Heart left ventricle (tissue), 16 donors: ENCODE measurements at places on chromosomes 11 and 22. TPM values are rescaled to one million over a fixed set of nuclear protein-coding genes. Genes with fewer than 3 reads are reported as not detected.
A peak's percentile ranks its signal among the peaks of the same experiment; 100 is the strongest.

UPB1 gene
- 1.8 TPM for polyA plus RNA-seq

CDK2AP2 gene
- 461 TPM for polyA plus RNA-seq

GP1BB gene
- 6.5 TPM for polyA plus RNA-seq

DNA sequence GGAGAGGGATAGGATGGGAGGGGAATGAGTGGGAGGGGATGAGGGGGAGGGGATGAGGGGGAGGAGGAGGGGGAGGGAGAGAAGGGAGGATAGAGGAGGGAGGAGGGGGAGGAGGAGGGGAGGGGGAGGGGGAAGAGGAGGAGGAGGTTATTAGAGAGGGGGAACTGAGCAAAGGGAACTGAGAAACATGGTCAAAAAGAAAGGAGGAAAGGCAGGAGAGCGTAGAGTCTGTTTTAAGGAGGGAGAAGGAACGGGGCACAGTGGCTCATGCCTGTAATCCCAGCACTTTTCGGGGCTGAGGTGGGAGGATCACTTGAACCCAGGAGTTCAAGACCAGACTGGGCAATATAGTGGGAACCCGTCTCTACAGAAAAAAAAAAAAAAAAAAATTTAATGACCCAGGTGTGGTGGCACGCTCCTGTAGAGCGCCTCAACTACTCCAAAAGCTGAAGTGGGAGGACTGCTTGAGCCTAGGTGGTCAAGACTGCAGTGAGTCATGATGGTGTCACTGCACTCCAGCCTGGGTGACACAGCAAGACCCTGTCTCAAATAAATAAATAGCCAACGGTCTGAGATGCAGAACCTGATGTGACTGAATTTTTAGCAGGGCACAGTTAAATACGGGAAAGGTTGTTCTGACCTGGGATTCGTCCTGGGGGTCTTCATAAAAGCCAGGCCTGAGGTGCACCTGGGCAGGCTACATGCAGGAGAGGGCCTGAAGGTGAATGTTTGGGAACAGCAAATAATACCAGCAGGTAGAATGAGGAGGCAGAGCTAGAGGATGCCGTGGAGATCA is 4.0 kb downstream of the B3GNT6 start:
- H3K4me3 ChIP-seq, result no peak overlapping the region
- no peak overlapping the region for H3K27ac ChIP-seq
- peaks cover 64% of the 10 kb centered on the region for H3K27me3 ChIP-seq
- DNase-seq, result no peak
- no peaks in the 10 kb centered on the region for H3K4me1 ChIP-seq

DNA sequence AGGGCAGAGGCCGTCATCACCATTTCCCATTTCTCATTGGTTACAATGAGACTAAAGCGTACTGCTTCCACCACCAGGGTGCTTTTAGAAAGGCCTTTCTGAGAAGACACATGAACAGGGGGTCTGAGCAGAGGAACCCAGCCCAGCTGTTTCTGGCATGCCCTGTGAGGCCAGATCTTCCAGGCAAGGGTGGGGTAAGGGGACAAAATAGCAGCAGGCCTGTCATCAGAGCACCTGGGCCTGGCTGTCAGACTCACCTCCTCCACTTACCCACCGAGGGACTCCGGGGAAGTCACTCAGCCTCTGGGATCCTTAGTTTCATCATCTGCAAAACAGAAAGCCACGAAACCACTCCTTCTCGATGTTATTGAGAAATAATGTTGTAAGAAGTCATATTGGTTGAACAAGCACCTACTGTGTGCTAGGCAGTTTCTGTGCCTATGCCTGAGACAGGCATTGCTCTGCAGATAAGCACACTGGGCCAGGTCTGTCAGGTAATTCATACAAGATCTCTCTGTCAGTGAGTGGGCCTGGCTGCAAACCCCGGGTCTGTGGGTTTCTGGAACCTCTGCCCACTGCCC is 8.8 kb upstream of the WNT11 start:
- no peak for DNase-seq
- no peaks in the 10 kb centered on the region for H3K4me1 ChIP-seq
- H3K4me3 ChIP-seq, result no peak overlapping the region
- no peaks in the 10 kb centered on the region for H3K36me3 ChIP-seq

DNA sequence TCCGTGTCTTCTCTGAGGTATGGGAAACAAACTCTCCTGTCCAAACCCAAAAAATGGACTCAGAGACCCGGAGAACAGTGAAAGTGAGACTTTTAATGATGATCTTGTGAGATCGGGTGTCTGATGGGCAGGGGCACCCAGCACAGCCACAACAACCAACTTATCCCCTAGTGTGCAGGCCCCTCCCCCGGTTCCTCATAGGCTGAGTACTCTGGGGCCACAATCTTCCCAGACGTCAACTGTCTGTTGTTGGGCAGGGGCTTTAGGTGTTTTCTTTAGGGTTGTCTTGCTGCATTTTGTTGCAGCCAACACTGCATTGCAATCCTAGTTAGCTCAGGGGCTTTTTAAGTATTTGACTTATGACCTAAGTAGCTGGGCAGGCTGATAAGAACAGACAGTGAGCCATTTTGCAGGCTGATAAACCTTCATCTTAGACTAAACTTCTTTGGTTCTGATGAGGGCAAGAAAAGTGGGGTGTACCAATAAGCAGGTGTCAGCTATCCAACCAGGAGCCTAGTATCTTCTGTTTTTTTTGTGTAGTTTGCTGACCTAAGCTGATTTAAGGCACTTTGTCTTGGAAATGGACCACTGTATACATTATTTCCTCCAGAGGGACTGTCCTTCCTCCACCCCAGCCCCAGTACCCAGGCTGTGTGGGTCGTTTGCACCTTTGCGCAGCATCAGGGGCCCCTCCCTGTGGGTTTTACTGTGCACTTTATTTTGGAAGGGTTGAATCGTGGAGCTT is 1323.6 kb downstream of the TBC1D22A start:
- H3K27ac ChIP-seq, result no peak overlapping the region
- no peak overlapping the region for H3K4me3 ChIP-seq
- no peaks in the 10 kb centered on the region for H3K36me3 ChIP-seq
- peaks cover 4% of the 10 kb centered on the region for H3K4me1 ChIP-seq
- no peak for DNase-seq
- H3K27me3 ChIP-seq, result no peaks in the 10 kb centered on the region

DNA sequence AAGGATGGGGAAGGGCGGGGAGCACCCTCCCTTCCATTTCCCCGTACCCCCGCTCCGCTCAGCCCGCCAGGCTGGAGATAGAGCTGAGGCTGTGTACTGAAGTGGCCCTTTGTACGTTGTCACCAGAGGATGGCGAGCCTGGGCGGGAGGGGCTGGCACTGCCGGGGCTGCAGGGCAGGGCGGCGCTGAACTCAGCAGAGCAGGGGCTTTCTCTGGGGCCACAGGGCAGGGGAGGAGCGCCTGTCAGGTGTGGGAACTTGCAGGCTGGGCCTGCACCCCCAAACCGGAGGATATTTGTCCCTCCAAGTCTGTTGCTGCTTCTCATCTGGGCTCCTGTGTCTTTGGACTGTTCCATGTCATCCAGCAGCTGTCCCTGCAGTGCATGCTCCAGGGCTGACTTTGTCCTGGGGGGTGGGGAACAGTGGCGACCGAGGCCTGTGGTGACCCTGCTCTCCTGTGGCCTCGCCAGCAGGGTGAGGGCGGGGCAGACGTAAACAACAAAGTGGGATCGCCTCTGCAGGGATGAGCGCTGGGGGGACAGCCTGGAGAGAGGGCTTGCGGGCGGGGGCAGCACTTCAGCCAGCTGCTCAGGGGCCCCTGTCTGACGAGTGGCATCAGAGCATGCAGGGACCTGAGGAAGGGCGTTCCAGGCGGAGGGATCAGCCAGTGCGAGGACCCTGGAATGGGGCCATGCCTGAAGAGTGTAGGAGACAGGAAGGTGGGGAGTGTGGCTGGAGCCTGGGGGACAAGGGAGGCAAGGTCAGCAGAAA is 13.1 kb downstream of the MGAT3 start:
- DNase-seq, result no peak
- peaks cover 75% of the 10 kb centered on the region for H3K4me1 ChIP-seq
- H3K27ac ChIP-seq, result peak overlapping the region; percentile 70
- no peak overlapping the region for H3K4me3 ChIP-seq
- H3K27me3 ChIP-seq, result no peaks in the 10 kb centered on the region
- H3K36me3 ChIP-seq, result no peaks in the 10 kb centered on the region

GRCh38 chr22:44331881-44332714 is 19.3 kb upstream of the SHISAL1 start:
- peak overlapping the region; percentile 16 for H3K4me3 ChIP-seq
- peaks cover 39% of the 10 kb centered on the region for H3K27me3 ChIP-seq
- no peaks in the 10 kb centered on the region for H3K36me3 ChIP-seq
- peaks cover 5% of the 10 kb centered on the region for H3K4me1 ChIP-seq
- no peak overlapping the region for H3K27ac ChIP-seq
- DNase-seq, result no peak

DNA sequence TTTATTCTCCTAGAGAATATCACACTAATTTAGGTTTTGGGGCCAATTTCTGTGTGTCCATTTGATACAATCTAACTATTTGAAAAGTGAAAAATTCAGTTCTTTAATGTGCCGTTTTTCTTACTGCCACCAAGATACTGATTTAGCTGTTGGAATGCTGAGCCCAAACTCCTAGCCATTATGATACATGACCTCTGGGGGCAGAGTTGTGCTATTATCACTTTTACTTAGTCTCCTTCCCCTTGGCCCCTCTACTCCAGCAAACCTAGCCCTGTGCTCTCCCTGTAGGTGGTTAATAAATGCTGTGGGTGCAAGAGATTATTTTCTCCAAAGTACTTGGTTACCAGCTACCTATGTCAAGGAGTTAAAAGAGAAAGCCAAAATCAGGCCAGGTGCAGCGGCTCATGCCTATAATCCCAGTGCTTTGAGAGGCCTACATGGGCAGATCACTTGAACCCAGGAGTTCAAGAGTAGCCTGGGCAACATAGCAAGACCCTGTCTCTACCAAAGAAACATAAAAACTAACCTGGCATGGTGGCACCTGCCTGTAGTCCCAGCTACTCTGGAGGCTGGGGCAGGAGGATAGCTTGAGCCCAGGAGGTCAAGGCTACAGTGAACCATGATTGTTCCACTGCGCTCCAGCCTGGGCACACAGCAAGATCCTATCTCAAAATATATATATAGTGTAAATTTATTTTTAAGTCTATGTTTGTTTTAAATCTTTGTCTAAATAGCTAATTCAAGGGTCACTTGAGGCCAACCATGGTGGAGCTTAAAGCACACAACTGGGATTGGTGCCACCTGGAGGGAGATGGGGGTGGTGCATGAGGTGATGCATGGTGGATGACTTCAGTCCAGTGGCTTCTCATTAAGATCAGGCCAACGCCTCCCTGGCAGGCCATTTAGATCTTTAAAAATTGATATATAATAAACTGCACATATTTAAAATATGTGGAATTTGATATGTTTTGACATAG is 193.2 kb upstream of the PLET1 start:
- no peaks in the 10 kb centered on the region for H3K4me1 ChIP-seq
- H3K27ac ChIP-seq, result no peak overlapping the region
- no peaks in the 10 kb centered on the region for H3K36me3 ChIP-seq
- DNase-seq, result no peak
- H3K27me3 ChIP-seq, result no peaks in the 10 kb centered on the region

DNA sequence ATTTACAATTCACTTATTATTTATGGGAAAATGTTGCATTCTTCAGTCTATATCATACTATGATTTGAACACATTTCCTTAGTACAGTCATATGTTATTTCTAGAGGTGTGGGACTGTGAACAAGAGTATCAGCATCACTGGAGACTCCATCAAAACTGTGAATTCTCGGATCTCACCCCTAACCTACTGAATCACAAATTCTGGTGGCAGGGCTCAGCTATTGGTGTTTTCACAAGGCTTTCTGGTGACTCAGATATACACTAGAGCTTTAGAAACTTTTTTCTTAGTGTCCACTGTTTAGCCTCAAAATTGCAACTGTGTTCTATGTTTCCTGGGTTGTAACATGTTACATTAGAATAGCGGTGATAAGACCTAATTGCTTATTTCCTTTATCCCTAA is 352.9 kb upstream of the DDI1 start:
- no peak overlapping the region for H3K4me3 ChIP-seq
- H3K27ac ChIP-seq, result peak overlapping the region; percentile 47
- no peaks in the 10 kb centered on the region for H3K36me3 ChIP-seq
- DNase-seq, result no peak
- H3K27me3 ChIP-seq, result no peaks in the 10 kb centered on the region

DNA sequence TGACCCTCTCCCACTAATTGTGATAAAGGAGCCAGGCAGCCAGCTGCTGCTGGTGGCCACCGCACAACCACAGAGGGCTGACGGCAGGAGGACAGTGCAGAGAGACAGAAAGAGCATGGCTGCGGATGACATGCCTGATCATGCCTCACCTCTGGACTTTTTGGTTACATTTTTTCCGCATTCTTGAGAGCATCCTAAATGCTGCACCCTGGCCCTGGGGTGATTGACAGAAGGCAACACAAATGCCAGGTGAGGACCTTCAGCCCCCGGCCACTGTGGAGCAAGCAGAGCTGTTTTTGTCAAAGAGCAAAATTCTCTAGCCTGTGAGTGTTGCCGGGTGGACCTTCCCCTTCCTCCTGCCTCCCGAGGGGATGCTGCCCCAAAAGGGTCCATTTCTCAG is 78.5 kb downstream of the RPS6KA4 start:
- no peak for DNase-seq
- H3K27ac ChIP-seq, result no peak overlapping the region
- peaks cover 2% of the 10 kb centered on the region for H3K27me3 ChIP-seq
- no peak overlapping the region for H3K4me3 ChIP-seq

GRCh38 chr11:79617561-79617960 is 176.7 kb upstream of the TENM4 start:
- H3K27ac ChIP-seq, result no peak overlapping the region
- no peaks in the 10 kb centered on the region for H3K36me3 ChIP-seq
- H3K4me3 ChIP-seq, result no peak overlapping the region
- no peaks in the 10 kb centered on the region for H3K4me1 ChIP-seq
- DNase-seq, result no peak
